T-helper 22 cell (primary cell): ENCODE measurements at places on chromosomes 13 and 19.

GRCh38 chr13:95678967-95679366 lies 2.0 kb downstream of the DNAJC3 start:
- DNase-seq, result no peak

GRCh38 chr13:98060282-98060681 lies 82.6 kb upstream of the FARP1 start:
- DNase-seq, result no peak

DNA sequence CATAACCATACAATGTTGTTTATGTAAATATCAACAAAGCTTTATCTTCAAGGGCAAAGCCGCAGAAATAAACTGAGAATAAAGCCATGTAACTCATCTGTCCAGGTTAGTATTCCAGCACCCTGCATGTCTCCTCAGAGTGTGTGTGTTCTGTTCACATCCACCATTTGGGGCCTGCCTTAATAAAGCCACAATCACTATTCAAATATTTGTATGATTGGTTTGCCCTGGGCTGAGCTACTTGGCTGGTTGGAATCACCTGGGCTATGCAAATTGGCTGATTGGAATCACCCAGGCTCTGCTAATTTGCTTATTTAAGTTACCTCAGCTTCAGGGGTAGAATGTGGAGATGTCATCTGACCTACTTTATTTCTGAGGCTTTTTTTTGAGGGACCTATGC lies 42.4 kb upstream of the ZNF737 start:
- no peak for DNase-seq

- DNase-seq, result no peak
Observed at GRCh38 chr13:35598790-35599369, 122.4 kb upstream of the MAB21L1 start.

DNA sequence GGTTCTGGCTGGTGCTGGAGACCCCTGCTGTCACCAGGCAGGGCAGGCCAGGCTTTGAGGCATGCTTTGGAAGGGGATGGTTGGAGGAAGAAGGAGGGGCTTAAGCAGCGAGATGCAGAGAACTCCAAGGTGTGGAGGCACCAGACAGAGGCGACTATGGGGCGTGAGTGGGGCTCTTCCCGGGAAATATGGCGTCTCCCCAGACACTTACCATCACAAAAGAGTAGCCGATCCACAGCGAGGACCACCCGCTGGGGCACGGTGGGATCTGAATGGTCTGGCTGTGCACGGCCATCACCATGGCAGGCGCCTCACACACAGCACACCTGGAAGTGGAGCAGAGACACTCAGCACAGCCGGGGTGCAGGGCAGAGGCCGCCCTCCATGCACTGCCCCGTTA lies 151.9 kb downstream of the COL4A1 start:
- no peak for DNase-seq

DNA sequence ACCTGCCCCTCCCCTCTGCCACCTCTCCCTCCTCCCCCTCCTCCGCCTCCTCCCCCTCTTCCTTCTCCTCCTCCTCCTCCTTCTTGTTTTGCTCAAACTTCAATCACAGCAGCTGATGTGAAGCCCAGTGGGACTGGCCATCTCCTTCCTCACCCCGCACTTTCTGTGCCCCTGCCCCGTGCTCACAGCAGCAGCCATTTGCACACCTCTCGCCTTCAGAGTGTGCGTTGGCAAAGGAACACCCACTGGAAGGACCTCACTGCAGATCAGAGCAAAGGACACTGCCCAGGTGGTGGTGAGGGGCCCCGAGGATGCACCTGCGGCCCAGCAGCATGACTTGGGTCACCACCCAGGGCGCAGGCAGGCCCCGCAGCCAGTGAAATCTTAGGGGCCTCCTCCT lies 98.8 kb downstream of the SOX1 start:
- DNase-seq, result no peak

DNA sequence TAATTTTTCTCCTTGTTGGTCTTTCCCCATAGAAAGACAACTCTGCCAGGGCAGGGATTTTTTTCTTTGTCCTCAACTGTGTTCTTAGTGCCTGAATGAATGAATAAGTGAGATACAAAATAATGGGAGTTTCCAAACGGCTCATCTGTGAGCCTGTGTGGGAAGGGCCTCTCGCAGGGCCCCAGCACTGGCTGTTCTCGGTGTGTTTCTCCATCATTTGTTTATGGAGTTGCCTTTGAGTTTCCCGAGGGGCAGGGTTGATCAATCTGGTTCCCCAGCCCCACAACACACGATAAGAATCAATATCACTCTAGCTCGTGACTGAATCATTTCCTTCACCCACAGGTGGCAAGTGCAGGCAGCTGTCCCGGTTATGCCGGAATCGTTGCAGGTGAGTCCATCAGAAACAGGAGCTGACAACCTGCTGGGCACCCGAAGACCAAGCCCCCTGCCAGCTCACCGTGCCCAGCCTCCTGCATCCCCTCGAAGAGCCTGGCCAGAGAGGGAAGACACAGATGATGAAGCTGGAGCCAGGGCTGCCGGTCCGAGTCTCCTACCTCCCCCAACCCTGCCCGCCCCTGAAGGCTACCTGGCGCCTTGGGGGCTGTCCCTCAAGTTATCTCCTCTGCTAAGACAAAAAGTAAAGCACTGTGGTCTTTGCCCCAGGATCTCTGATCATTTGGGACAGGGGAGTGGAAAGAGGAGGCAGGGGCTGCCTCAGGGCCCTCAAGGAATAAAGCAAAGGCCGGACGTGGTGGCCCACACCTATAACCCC lies 14.9 kb downstream of the FXYD5 start:
- DNase-seq, result no peak

- DNase-seq, result no peak
Observed at GRCh38 chr13:23509781-23510543, 60.2 kb upstream of the TNFRSF19 start.

DNA sequence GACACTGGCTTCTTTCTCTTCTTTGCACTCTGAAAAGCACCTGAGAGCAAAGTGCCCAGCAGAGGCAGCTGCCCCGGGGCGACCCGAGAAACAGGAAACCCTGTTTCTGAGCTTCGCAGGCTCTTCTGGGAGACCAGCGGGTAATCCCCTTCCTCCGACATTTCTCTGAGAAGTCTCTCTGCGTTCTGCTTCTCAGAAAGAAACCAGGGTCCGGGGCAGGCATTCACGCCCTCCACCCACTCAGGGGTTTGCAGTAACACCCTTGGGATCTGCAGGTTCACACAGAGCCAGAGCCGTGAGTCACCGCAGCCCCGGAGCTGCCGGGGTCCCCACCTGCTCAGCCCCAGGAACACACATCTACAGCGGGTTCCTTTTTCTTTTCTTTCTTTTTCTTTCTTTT lies 86.0 kb downstream of the GADD45B start:
- peak; percentile 37 for DNase-seq

DNA sequence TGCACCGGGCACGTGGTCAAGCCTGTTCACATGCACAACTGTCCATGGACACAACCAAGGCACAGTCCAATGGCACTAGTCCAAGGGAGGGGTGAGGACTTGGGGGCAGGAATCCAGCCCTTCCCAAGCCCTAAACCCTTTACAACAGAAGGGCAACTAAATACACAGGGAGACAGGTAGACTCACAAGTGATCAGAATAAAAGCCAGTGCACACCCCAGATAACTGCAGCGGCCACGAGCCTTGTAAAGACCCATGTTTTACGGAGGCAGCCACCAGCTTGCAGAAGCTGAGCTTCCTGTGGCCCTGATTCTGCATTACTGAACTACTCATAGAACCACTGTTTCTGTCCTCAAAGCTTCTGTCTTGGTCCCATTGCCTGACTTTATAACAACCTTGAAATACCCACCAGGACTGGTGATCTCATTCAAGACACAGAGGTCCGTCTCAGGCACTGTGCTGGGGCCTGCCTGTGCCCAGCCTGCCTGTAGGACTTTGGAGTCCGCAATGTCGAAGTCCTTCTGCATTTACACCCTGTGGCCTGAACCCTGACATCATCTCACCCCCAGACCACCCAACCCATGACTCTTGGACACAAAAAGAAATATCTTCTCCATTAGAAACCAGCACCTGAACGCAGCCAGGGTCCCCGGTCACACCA lies 181.2 kb downstream of the COL4A1 start:
- DNase-seq, result no peak

DNA sequence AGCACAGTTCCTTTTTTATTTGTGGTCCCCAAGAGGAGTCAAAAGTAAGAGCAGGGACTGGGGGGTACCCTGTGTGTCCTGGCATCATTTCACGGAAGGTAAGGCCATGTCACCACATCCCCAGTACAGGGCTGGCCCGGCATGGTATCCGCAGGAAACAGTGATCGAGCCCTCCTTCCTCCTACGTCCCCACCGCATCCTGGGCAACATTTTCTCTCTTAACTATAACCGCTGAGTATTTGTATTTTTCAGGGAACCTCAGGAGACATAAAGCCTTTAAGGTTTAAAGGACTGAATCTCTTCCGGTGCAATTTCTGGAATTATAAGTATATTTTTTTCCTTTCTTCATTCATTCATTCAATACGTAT lies 13.6 kb upstream of the LATS2 start:
- DNase-seq, result no peak

DNA sequence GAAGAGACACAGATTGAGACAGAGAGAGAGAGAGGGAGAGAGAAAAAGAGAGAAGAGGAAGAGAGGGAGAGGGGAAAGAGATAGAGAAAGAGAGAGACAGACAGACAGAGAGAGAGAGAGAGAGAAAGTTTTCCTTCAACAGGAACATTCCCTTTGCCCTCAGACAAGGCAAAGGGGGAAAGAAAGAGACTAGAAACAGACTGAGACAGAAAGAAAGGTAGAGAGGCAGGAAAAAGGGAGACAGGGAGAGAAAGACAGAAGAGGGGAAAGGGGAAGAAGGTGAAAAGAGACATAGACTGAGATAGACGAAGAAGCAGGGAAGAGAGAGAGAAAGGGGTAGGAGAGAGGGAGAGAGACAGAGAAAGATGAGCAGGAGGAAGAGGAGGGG lies 18.5 kb upstream of the ZNF175 start:
- no peak for DNase-seq

DNA sequence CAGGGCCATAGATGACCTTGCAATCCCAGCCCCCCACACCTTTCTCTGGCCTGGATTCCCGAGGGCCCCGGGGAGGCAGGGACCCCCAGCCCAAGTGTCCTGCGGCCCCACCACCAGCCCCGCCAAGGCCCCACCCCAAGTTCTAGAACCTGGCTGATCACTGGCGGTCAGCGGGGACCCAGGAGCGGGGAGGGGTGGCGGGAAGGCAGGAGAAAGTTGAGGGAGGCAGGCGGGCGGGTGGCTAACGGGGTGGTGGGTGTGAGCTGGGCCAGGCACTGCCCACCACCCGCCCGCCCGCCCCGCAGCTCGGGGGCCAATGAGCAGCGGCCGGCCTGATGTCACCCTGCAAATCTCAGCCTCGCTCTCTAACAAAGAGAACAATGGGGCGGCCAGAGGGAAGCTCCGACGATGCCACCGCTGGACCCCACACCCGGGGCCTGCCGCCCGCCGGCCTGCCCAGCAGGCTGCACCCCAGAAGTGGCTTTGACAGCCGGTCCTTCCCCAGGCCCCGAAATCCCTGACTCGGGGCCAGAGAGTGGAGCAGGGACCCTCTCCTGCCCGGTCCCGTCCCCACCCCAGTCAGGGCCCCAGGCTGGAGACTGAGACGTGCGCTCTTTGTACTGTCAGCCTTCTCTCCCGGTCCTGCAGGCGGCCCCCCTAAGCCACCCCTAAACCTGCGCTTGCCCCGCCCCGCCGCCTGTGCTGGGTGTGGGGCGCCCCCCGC lies 1.6 kb downstream of the MEX3D start:
- no peak for DNase-seq

DNA sequence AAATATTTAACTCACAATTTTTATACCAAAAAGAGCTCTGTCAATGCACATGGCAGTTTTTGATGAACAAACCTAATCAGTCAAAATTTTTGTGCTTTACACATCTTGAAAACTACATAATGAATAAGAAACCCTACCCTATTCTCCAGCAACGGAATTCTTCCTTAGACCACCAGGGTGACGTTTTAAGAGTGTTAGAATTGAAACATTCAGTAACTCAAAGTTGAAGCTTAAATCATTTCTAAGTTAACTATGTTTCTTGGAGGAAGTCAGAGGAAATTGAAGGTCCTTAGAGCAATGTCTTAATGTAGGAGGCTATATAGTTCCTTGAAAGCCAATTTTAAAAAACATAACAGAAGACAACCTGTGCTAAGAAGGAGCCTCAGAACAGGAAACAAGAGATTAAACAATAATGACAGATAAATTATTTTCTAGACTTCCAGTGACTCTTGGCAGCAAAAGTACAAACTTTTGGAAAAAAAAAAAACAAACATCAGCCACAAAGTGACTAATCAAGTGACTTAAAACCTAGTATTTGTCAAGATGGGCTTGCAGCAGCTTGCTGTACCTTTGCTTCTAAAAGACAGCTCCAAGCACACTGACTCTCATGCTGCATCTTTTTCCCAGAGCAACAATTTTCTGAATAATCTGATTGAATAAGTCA lies 6.2 kb downstream of the SPRY2 start:
- no peak for DNase-seq

GRCh38 chr13:41691274-41691673 lies 233.9 kb downstream of the RGCC start:
- DNase-seq, result no peak

DNA sequence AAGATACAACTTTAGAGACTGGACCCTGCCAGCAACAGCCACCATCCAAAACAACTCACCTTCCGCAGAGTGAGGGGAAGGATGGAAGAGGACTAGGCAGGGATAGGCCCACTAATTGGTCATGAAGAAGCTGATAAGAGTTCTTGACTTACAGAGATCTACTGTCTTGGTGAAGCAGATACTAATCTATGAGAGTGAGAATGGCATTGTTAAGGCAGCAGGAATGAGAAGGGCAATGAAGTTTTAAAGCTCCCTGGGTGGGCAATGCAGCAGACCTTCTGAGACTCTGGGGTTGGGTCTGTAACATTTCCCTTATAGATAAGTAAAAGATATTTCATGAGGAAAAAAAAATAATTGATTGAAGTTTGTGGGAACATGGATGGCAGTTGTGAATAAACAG lies 63.7 kb downstream of the KLF12 start:
- DNase-seq, result no peak

DNA sequence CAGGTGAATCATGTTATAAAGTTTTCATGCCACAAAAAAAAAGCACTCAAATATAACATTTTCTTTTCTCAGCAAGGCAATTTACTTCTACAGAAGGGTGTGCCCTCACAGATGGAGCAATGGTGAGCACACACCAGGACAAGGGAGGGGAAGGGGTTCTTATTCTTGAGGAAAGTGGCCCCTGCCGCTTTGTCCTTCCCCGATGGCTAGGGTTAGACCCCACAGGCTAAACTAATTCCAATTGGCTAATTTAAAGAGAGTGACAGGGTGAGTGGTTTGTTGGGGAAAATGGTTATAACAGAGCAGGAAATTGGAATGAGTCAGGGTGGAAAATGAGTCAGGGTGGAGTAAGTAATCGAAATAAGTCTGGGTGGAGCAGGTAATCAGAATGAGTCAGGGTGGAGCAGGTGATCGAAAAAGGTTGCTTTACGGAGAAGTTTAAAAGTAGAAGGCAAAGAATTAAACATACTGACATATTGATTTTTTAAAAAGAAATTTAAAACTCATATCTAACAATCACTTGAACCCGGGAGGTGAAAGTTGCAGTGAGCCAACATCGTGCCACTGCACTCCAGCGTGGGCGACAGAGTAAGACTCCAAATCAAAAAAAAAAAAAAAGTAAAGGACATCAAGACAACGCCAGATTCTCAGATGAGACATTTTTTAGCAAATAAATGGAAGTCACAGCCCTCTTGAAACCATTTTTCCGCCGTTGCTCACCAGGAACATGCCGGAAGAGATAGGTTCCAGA lies 813 bp downstream of the ZNF562 start:
- no peak for DNase-seq
